Activated CD8-positive, alpha-beta memory T cell treated with anti-CD3 and anti-CD28 coated beads, Interleukin-2, amount 50 U/mL, for 4 hours (primary cell): ENCODE measurements at places on chromosomes 12 and 14.

DNA sequence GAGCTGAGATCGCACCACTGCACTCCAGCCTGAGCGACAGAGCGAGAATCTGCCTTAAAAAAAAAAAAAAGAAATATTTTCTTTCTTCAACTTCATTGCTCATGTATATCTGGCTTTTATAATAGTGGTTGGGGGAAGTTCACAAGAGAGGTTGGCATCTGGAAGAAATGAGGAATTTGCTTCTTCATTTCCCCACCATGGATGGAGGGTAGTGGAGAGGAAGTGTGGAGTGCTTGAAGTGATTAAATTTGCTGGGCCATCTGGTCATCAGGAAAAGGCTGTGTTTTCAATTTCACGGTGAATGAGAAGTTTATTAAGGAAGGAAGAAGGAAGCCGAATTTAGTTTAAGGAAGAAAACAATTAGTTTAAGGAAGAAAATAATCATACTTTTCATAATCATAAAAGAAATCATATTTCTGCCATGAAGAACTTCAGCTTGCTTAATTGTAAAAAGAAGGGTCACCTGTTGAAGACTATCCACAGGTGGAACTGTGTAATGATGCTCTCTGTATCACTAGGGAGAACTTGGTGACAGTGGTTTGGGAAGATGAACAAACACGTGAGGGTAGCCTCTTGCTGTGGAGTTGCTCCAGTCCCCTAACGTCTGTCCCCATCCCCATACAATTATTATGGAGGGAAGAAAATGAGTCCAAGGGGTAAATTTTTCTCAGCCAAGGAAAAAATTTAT lies 197.3 kb upstream of the ARHGAP5 start:
- no peak for DNase-seq

DNA sequence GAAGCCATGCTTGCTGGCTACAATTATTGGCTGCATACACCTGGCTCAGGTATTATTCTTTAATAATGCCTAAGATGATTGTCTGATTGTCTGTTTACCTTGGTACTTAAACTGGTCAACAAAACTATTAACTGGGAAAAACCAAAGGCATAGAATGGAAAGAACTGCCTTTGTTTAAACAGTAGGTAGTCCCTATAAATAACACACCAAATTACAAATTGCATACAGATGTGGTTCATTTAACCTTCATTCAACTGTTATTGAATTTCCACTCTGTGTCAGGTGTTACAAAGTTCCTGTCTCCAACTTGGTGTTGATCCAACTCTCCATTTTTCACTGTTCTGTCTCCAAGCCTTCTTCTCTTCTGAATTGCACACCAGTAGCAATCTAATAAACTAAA lies 79.8 kb upstream of the FSCB start:
- DNase-seq = no peak

DNA sequence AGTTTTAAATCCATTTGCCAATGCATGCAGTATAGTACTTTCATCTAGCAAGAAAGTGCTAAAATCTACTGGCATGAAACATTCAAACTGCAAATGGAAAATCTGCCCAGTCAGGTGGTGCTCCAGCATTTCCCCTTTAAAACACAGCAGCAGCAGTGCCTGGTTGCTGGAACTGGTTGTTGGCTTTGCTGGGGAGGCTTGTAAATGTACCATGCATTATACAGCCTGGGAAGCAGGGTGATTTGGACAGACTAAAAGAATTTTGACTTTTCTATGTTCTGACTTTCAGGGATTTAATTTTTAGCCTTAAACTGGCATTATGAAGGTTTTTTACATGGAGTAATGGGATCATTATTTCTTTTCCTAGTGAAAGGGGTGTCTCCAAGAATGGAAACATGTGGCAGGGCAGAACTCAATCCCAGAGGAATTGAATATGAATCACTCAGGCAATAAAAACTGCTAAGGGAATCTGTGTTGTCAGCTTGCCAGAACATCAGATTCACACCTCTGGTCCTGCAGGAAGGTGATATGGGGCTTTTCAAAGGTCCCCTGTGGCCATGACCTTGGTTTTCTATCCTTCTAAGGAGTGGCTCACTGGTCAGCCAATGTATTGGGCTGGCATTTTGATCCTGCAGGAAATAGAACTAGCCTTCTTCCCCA lies 9.0 kb upstream of the PAX9 start:
- no peak for DNase-seq

- DNase-seq = no peak
Observed at GRCh38 chr12:120037851-120038250, 48.8 kb downstream of the BICDL1 start.

GRCh38 chr14:74592476-74593201 lies 19.4 kb downstream of the LTBP2 start:
- DNase-seq = no peak

GRCh38 chr12:98416845-98417244 lies 98.5 kb upstream of the TMPO start:
- no peak for DNase-seq

GRCh38 chr12:18320036-18320617 lies 58.8 kb downstream of the PIK3C2G start:
- no peak for DNase-seq

GRCh38 chr14:87754520-87755223 lies 238.3 kb downstream of the GALC start:
- no peak for DNase-seq

- no peak for DNase-seq
Observed at GRCh38 chr12:123129621-123130020, 21.3 kb downstream of the PITPNM2 start.

DNA sequence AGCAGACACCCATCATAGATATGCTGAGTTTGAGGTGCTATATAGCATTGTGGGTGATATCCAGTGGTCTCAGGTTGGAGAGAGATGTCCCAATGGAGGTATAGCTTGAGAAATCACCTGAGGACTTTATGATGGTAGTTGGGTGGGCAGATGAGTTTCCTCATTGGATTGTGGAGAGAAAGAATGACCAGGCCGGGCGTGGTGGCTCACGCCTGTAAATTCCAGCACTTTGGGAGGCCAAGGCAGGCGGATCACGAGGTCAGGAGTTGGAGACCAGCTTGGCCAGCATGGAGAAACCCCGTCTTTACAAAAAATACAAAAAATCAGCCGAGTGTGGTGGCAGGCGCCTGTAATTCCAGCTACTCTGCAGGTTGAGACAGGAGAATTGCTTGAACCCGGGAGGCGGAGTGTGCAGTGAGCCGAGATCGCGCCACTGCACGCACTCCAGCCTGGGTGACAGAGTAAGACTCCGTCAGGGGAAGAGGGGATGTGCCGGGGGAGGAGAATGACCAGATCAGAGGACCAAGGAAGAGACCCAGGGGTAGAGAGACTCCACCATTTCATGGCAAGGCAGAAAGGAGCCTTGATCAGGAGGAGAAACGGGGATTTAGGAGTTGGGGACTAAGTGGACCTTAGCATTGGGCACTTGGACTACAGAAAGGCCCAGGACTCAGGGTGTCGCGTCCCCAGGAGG lies 757 bp upstream of the PCK2 start:
- no peak for DNase-seq

GRCh38 chr12:28176295-28176694 lies 14.0 kb upstream of the CCDC91 start:
- no peak for DNase-seq

DNA sequence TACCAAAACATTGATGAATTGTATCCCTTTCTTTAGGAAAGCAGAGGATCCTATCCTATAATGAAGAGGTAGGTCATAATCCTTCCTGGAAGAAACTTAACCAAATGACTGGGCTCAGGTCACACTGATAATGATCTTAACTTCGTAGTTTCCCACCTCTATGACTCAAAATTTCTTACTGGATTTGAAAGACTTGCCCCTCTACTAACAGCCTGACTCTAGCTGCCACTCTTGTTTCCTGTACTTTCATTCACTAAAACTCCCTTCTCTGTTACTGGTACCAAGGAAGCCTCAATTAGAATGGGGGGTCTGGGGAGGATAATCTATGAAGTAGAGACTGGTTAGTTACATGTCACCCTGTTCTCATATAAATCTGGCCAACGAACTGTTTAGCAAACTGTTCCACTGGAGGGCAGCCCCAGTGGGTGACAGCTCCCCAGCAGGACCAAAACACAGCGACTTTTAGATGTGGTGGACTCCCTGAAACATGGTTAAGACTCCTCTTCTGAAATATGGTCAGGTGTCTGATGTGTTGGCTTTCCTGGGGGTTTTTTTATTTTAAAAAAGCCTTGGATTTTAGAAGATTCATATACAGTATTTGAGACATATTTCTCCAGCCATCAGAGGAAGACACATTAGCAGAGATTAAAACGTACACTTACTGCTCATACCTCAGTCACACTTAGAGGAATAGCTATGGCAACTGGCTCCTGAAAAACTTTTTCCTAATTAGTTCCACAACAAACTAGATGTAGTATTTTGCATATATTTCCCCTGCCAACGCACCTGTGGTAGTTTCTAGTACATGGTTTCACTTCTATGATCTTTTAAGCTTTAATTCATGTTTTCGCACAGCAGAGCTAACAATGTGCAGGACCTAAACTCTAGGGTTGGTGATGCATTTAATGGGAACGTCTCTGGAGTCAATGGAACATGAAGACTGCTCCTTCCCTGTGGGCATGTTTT lies 72.3 kb downstream of the ACADS start:
- DNase-seq = no peak

DNA sequence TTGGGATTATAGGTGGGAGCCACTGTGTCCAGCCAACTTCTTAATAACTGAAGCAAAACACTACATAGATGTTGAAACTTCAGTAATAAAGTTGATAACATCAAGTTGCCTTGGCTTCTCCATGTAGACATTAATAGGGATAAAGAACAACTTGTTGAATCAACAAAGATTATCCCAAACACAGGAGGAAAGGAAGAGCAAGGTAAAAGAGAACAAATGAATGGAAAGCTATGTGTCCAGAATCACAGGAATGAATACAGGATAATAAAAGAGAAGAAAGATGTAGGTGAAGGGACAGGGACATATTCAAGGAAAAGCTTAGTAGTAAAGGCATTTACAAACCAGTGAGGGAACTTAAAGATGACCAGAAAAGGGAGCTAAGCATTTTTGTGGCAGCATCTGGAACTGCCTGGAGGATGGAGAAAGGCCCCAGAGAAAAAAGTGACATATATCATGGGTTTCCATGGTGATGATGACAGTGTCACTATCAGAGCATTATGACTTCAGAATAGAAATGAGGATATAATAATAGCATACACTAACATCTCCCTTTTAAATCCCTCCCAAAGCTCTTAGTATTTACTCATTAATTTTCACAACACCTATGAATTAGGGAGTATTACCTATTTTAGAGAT lies 24.0 kb upstream of the MDM1 start:
- no peak for DNase-seq

- DNase-seq = no peak
Observed at GRCh38 chr14:57391517-57392195, 1.3 kb downstream of the NAA30 start.

DNA sequence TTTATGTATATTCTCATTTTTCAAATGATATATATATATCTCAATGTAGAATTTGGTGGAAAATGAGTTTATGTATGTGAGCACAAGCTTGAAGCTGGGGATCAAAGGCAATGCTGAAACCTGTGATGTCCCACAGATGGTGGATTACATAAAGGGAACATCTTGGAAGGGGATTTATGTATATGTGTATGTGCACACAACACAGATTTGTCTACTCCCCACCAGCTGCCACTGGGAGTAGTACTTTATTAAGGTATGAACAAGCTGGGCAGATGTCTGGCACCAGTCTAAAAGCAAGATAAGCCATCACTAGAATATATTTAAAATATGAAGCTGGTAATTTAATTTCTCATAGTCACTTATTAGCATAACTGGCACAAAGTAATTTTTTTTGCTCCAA lies 895.6 kb downstream of the SLC6A15 start:
- DNase-seq = no peak

- no peak for DNase-seq
Observed at GRCh38 chr12:14240873-14241220, 124.6 kb upstream of the ATF7IP start.

DNA sequence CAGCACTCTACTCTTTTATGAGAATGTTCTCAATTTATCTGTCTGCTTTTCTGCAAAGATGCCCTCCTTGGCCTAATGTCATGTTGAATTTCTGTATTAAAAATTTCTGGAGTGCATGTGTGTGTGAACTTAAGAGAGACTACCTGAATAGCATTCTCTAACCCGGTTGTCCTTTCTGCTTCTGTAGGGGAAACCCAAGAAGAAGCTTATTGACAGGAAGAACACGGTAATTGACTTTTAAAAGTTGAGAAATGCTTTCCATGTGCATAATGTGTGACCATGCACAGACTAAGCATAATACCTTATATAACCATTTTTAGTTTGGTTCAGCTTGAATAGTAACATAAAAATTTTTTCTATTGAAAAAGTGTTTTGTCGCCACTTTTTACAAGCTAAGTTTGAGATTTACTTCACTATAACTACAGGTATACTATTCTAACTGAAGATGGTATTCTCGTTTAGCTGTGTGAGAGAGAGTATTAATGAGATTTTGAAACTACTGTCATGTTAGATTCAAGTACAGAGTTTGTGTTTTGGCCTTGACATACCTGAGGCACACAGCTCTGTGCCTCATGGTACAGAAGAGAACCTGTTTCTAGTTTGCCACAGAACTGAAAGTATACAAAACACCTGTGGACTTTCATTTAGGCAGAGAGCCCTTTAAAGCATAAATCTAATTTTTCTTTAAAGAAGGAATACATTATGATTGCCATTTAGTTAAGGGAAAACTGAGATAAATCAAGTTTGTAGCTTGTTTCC lies 96.8 kb downstream of the TTLL5 start:
- DNase-seq = no peak

DNA sequence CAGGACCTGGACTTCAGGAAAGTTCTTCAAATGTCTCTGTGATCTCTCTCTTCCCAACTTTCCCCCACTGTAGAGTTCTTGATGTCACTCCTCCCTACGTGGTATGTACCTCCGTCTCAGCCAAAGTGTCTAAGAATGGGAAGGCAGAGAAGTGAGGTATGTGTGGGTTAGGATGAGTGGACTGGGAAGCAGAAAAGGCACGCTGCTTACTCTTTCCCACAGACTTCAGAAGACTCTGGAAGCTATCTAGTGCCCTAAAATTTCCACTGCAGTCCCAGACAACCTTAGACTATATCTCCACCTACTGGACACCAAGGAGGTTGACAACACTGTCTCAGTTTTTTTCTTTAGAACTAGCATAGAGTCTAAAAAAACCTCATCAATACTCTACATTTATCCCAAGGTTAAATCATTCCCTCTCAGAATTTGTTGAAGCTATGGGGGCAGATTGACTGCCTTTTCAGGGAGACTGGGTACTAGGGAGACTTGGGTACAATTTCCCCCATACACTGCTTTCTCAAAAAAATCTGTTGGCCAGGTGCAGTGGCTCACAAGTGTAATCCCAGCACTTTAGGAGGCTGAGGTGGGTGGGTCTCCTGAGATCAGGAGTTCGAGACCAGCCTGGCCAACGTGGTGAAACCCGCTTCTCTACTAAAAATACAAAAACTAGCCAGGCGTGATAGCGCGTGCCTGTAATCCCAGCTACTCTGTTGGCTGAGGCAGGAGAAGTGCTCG lies 20.6 kb upstream of the ITGA5 start:
- no peak for DNase-seq
